Naive thymus-derived CD4-positive, alpha-beta T cell (primary cell): ENCODE measurements at places on chromosomes 7 and 10. TPM values are rescaled to one million over a fixed set of nuclear protein-coding genes. Genes with fewer than 3 reads are reported as not detected.

GRCh38 chr7:1978656-1979590, 253.8 kb downstream of the MAD1L1 start:
- no peaks in the 10 kb centered on the region for H3K27me3 ChIP-seq
- DNase-seq, result peak; percentile 11
- H3K4me1 ChIP-seq, result no peaks in the 10 kb centered on the region
- no peak overlapping the region for H3K27ac ChIP-seq
- H3K36me3 ChIP-seq, result no peaks in the 10 kb centered on the region

DNA sequence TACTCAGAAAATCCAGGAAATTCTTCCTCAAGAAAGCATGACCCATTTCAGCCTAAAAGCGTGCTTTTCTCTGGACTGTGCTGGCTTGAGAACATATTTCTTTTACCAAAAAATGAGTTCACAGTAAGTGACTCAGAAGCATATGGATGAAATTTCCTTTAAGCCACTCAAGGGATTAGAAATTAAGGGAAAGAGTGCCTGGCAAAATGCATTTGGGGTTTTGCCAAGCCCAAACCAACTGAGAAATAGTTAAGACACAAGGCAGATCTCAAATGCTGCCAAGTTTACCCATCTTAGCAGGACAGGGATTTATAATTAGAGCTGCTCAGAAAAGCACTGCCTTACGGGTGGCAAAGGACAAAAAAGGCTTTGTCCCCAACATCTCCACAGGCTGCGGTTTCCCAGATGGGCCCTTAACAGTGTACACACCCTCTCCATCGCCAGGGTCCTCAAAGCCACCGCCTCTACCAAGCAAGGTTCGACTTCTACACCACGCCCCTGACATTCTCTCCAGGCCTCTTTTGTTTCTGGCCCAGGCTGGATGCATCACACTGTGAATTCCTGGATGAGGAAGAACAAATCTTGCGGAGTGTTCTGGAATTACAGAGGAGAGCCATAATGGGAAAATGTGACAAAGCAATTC, 30.1 kb upstream of the CDHR3 start:
- no peak overlapping the region for H3K27ac ChIP-seq
- H3K4me1 ChIP-seq, result no peaks in the 10 kb centered on the region
- H3K27me3 ChIP-seq, result no peaks in the 10 kb centered on the region
- no peak for DNase-seq
- no peaks in the 10 kb centered on the region for H3K36me3 ChIP-seq
- H3K4me3 ChIP-seq, result no peak overlapping the region

DNA sequence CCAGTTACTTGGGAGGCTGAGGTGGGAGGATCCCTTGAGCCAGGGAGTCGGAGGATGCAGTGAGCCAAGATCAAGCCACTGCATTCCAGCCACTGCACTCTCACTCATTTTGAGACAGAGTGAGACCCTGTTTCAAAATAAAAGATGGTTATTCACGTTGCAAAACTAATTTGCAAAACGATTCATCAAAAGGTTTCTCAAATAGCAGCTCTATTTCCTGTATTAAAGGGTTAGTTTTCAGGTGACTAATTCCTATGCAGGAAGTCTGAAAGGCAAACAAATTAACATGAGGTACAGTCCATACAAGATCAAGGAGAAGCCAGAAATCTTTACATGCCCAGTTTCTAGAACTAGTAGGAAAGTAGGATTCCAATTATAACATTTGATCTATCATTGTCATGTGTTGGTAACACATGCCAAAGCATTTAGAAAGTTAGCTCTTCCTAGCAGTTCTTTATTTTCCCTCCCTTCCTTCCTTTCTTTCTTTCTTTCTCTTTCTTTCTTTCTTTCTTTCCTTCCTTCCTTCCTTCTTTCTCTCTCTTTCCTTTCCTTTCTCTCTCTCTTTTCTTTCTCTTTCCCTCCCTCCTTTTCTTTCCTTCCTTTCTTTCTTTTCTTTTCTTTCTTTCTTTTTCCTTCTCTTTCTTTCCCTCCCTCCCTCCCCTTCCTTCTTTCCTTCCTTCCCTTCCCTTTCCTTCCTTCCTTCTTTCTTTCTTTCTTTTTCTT, 49.3 kb downstream of the DENND2A start:
- H3K36me3 ChIP-seq, result no peaks in the 10 kb centered on the region
- DNase-seq, result no peak
- no peak overlapping the region for H3K4me3 ChIP-seq

The HOXA7 gene
- not detected for total RNA-seq

The ZNF248 gene
- total RNA-seq, result 6.4 TPM

The GJD4 gene
- total RNA-seq, result not detected

The MYL10 gene
- total RNA-seq, result not detected
